Epithelial cell of proximal tubule (primary cell): ENCODE measurements at places on chromosomes 13 and 19. TPM values are rescaled to one million over a fixed set of nuclear protein-coding genes. Genes with fewer than 3 reads are reported as not detected.

The CCDC8 gene
- 14.0 and 14.1 TPM in 2 replicates for total RNA-seq

The MLNR gene
- not detected in 2 replicates for total RNA-seq

The ZNF599 gene
- 4.0 and 5.7 TPM in 2 replicates for total RNA-seq

The PCDH20 gene
- total RNA-seq, result 1.4 and 1.5 TPM in 2 replicates

The GPR32 gene
- total RNA-seq, result not detected in 2 replicates

The DCUN1D2 gene
- total RNA-seq, result 8.1 and 8.7 TPM in 2 replicates

The ELSPBP1 gene
- total RNA-seq, result not detected in 2 replicates

The ZNF528 gene
- total RNA-seq, result 10.0 and 10.6 TPM in 2 replicates

The TLE2 gene
- total RNA-seq, result 1.6 and 2.9 TPM in 2 replicates

The DCLK1 gene
- 1.2 and 2.2 TPM in 2 replicates for total RNA-seq

The FARP1 gene
- 75.7 and 97.0 TPM in 2 replicates for total RNA-seq
